ENCODE measurements at places on chromosomes 2 and 18. TPM values are rescaled to one million over a fixed set of nuclear protein-coding genes. Genes with fewer than 3 reads are reported as not detected.

The ZNF397 gene
- total RNA-seq = 4.9 TPM

The SULT1C3 gene
- not detected for total RNA-seq

The PARD3B gene
- total RNA-seq = 66.5 TPM

DNA sequence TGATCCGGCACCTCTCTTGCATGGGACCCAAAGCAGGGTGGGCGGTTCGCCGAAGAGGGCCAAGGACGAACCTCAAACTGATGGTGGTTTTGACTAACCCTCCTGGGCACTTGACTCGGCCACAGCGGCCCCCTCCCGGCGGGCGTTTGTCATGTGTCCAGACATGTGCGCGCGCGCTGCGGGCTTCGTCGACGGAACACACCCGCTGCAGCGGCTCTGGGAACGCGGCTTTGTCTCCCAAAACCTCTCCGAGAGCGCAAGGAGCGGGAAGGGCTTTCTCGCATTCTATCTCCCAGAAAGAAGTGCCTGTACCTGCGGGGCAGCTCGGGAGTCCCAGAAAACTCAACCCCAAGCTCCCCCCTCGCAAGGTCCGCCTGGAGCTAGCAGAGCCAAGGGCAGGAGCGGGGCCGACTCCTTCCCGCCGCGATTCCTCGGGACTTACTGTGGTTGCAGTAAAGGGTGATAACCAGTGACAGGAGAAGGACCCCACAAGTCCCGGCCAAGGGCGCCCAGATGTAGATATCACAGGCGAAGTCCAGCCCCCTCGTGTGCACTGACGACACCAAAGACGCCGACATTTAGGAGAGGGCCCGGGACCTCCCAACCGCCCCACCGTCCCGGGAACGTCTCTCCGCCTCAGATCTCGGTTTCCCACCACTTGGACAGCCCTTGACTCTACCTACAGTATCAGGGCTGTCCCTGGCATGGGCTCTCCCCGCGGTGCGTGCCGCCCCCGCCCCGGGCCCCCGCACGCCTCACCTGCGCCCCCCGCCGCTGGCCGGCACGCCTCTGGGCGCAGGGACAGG lies 1.6 kb downstream of the CD8A start:
- no peak for DNase-seq

GRCh38 chr2:98751748-98752147 lies 20.8 kb upstream of the MGAT4A start:
- DNase-seq = no peak

DNA sequence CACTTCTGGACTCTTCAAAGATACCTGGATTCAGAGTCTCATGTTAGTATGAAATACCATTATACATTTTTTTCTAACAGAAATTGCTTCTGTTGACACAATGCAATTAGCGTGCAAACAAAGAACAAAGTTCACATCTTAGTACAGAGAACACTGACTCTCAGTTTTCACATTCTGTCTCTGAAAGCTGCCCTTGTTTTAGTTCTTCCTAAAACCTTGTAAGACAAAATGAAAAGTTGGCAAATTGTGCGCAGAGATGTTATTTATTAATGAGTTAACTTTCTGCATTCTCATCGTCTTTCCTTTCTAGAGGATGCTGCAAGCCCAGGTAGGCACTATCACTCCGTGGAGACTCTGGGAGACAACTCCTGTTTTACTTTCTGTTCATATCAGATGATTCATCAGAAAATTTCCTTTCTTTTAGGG lies 377.3 kb upstream of the POU3F3 start:
- DNase-seq = no peak

GRCh38 chr2:174729797-174730697 lies 34.2 kb downstream of the CHRNA1 start:
- no peak for DNase-seq

GRCh38 chr2:8822218-8822617 lies 15.2 kb downstream of the KIDINS220 start:
- peak; percentile 24 for DNase-seq

- peak; percentile 26 for DNase-seq
Measured at GRCh38 chr2:240567137-240567871, 980 bp upstream of the RNPEPL1 start.

DNA sequence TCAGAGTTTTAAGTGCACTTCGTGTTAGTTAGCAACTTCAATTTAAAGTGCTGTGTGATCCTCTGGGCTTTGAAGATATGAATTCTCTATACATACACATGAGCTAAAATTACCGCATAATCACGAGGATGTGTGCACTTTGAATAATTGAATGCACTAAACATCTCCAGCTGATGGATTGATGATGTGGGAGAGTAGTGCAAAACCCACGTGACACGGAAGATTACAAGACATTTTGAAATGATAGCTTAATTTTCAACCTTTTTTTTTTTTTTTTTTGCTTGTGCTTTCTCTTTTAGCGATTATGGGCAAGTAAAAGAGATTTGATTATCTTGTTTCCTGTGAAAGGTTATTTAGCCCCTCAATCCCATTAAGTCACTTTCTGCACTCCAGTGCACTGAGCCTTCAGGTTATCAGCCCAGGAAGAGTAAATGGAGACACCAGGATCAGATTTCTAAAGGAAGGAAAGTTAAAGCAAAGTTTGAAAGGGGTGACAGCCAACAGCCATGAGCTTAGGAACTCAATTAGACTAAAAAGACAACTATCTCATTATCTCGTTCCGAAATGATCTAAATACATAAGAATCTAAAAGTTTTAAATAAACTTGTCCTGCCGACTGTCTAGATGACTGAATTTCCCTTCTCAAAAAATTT lies 81.6 kb downstream of the CDK15 start:
- no peak for DNase-seq

- DNase-seq = no peak
Measured at GRCh38 chr2:3037196-3038194, 340.1 kb downstream of the EIPR1 start.

- no peak for DNase-seq
Measured at GRCh38 chr18:23583071-23583865, 3.0 kb downstream of the NPC1 start.
